ENCODE measurements at places on chromosomes 4 and X.

- no peak for DNase-seq
Measured at GRCh38 chr4:33160126-33160525, 2440.0 kb downstream of the PCDH7 start.

- no peak for DNase-seq
Measured at GRCh38 chr4:82367438-82368097, 6.2 kb downstream of the HNRNPD start.

DNA sequence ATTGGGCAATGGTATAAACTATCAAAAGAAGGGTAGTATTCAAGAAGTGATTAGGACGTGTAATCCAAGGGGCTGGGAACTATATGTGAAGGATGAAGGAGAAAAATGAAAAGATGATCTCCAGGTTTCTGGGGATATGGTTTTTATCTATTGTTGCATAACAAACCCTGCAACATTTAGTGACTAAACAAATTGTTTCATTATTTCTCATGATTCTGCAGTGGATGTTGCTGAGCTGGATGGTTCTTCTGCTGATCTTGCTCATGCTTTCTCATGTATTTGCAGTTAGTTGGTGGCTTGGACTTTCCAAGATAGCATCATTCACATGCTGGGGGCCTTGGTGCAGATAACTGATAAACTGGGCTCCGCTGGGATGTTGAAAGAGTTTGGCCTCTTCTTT lies 29.1 kb downstream of the PHOX2B start:
- no peak for DNase-seq

GRCh38 chr4:28010577-28011240 lies 1150.1 kb downstream of the STIM2 start:
- DNase-seq, result no peak

GRCh38 chr4:173502282-173502681 lies 27.7 kb downstream of the HAND2 start:
- DNase-seq, result no peak

DNA sequence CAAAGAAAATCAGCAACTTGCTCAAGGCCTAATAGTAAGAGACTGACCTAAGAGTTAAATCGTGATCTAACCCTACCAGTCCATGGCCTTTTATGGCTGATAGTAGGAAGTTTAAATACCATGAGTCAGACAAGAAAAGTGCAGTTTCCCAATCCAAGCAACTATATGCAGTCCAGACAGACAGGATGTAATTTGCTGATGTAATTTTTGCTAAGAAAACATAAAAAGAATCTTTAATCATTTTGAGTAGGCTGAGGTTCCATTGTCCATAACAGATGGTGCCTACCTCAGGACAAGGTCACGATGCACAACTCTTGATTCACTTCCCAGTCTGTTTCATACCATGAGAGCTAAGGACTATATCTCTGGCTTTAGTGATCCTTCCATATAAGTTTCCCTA lies 317.5 kb upstream of the GRIA3 start:
- no peak for DNase-seq

GRCh38 chr4:109746728-109747127 lies 16.9 kb upstream of the PLA2G12A start:
- no peak for DNase-seq

- DNase-seq, result no peak
Measured at GRCh38 chr4:35938936-35939335, 305.4 kb downstream of the ARAP2 start.

GRCh38 chr4:39814403-39815185 lies 116.7 kb downstream of the UBE2K start:
- DNase-seq, result no peak

DNA sequence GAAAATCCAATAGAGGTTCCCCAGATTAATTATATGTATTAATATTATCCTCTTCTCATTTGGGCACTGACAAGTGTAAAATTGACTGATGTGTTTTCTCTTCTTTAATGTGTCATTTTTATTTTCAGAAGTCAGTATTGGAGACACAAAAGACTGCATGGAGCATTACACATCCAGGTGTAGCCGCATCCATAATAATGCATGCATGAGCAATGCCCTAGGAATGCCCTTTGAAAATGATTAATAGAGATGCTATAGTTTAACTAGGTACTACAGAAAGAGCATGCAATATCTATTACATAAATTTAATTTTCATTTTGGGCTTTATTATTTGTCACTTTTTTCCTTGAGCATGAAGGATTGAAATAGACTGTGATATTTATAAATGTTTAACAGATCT lies 509.9 kb downstream of the SPOCK3 start:
- DNase-seq, result no peak

DNA sequence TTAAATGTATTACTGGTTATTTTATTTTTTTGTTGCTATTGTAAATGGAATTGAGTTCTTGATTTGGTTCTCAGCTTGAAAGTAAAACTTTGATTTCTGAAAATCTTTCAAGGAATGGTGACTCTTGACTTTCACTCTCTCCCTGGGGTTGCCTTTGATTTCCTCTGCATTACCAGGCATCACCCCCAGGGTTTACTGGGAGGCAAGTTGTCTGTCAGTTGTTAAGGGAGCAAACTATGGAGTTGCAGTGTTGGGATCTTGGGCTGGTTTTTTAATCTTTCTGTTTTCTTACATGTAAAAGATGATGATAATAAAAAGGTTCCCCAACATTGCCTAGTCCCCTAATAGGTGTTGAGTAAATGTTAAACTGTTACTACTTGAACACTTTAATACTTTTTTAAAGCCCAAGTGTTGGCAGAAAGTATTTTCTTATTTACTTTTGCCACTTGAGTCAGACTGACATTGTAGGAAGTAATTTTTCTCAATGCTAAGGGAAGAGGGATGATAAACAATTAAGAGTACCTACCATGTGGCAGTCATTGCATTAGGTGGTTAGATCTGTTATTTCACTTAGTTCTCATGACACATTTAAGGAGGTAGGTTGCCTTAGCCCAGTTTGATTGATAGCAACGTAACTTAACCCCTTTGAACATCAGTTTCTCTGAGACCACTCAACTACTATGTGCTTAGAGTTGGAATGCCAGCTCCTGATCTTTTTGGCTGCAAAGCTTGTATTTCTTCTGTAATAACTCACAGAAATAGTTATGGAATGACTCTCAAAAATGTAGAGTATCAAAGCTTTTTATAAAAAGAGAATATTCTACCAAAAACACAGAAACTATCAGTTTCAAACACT lies 67.1 kb downstream of the DCLK2 start:
- DNase-seq, result no peak

DNA sequence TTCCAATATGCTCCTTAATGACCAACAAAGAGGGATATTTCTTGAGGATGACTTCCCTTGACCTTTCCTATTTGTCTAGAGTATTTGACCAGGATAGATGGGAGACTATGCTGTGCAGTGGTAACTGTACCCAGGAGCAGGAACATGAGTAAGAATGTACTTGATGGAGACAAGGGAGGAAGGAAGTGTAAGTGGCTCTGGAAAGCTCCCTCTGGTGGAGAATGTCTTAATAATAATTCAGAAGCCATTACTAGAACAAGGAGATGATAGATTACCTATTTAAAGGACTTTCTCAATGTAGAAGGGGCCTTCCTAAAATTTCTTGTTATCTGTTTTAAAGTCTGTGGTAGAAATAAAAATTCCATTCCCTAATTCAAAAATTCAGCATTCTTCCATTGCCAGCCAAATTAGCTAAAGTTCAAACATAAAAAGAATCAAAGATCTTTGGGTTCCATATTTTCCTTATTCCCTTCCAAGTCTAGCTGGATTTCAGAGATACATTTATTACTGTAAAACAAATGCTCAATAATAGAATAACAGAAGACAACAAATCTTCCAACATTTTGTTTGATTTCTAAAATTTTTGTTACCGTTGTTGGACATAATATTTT lies 83.8 kb downstream of the GRID2 start:
- DNase-seq, result no peak

GRCh38 chrX:53681661-53682060 lies 4.9 kb downstream of the HUWE1 start:
- peak; percentile 10 for DNase-seq

DNA sequence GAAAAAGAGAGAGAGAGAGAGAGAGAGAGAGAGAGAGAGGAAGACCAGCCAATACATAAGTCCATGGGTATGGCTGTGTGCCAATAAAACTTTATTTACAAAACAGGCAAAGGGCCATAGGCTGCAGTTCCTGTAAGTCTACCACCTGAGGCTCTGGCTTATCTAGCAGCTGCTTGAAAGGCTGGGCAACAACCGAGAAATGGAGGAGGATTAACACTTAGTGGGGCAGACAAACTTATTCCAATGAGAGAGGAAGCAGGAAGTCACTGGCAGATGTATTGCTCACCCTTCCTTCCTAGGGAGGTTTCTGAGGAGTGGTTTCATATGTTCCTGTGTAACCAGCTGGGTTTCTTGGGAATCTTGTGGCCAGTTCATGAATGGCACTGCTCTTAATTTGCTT lies 4.7 kb upstream of the GPR143 start:
- no peak for DNase-seq

Measured in T-helper 2 cell treated with Interferon-gamma antibody and Interleukin-4, amounts not matched to agents 5 μg/mL and 100 μg/mL, for 36 hours (primary cell).